Effector memory CD8-positive, alpha-beta T cell (primary cell): ENCODE measurements at places on chromosomes 6 and 20.

DNA sequence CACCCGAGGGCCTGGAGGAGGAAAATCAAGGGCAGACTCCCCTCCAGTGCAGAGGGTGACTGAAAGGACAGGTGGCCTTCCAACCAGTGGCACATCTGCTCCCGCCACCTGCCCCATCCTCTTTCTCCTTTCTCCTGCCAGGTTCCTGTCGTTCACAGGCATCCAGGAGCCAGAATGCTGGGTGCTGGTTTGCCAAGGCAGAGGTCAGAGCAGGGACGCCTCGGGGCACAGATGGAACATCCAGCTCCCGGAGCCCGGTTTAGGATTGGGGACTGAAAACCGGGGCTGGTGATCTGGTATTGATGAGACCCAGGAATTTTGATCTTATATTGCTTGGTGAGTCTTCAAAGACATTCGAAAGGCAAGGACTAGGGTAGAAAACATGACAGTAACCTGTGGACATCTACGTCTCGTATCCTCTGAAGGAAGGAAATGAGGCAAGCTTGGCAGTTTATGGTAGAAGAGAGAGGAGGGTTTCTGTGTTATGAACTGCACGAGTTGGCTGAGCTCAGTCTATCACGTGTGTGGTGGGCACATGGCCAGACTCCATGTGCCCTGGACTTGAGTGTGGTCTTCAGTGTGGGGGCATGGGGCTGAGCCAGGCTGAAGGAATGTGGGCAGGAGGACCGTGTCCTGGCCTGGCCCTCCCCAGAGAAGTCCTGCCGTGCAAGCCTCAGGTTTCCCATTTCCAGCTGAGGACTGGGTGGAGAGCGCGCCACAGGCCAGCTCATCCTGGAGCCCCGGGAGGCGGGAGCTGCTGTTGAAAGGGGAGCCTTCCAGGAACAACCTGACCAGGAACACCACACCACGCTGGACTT is 74.2 kb downstream of the IRF4 start:
- no peak for DNase-seq

DNA sequence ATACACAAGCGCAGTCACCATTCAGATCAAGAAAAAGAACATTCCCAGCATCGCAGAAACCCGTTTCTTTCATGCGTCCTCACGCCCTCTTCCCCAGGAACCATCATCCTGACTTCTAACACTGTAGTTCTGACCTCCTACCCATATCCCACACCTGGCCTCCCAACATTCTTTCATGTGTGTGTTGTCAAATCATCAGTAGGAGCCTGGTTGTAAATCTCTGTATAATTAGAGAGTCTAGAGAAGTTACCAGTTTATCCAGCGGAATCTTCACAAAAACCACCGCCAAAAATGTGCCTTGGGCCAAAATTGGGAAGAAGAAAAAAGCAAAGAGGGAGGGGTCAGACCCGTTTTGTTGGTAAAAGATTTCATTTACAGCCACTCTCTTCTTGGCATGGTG is 91.6 kb downstream of the RTN4IP1 start:
- no peak for DNase-seq

- no peak for DNase-seq
Observed at GRCh38 chr6:111743862-111744692, 129.2 kb downstream of the FYN start.

DNA sequence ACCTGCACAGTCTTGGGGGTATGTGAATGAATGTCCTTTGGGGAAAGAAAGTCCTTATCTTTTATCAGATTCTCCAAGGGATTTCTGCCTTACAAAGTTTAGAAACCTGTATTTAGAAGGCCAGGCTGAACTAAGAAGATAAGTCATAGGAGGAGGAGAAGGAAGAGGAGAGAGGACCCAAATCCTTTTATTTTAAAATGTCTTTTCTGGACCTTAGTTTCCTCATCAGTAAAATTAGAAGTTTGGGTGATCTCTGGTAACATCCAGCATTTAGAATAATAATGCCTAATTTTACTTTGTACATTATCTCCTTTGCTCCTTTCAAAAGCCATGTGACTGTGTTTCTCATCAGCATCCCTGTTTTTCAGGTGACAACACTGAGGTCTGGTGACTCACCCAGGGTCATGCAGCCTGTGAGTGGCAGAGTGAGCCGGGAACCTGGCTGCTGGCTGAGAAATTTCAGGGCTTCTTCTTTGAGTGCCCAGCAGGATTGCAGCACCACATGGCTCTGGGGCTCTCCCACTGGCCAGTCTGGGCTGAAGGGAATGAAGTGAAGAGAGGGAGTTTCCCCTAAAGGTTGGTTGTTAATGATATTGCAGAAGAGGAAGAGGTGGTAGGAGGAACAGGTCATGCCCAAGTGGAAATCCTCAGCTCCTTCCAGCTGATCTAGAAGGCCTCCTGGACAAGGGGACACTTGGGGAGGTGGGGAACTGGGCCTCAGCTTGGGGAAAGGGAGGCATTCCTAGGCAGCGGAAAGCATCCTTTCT is 34.0 kb downstream of the VEGFA start:
- DNase-seq, result no peak

DNA sequence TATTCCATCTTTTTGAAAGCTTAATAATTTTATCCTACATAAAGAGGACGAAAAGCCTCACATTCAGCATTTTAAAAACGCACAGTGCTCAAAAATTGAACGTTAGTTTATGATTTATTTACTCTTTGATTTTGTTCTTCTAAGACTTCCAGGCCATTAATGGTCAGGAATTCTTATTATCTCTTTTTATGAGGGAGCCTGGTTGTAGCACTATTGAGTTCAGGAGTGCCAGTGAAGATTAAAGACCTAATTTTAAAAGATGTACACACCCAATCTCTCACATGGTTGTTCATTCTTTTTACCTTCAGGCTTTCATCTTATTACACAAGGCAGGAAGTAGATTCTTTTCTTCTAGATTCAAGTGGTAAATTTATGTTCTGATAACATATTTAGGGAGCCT is 68.6 kb downstream of the HDDC2 start:
- DNase-seq, result no peak

- no peak for DNase-seq
Observed at GRCh38 chr20:16966276-16966880, 218.2 kb downstream of the OTOR start.

- DNase-seq, result no peak
Observed at GRCh38 chr20:45983279-45983743, 11.3 kb upstream of the ZNF335 start.

DNA sequence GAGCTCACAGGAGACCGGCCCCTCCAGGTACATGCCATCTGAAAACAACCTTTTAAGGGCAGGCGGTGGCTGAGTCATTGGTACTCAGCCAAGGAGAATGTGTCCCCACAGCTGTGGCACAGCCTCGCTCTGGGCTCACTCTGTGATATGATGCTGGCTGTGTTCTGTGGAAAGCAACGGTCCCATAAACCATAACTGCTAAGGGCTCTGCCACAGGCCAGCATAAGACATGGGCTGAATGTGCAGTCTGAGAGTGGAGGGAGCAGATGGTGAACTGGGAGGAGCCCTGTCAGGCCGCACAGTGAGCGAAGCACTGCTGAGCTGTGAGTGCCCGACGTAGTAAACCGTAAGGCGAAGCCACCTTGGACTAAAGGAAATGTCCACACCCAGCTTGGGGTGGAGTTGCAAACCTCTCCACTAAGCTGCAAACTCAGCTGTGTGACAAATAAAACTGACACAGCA is 375.8 kb downstream of the THBS2 start:
- DNase-seq, result peak; percentile 9

DNA sequence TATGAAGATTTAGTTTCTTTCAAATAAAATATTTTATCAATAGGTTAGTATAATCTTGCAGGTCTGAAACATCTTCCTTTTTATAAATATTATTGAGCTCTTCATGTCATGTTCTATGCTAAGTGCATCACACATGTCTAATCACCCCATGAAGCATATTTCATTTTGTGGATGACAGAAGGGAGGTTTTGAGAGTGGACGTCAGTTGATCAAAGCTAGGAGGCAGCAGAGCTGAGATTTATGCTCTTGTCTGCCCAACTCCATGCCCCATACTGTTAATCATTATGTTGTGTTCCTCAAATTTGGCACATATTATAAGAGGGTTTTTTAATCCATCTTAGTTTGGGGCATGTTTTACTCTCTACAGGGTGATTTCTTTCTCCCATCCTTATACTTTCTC is 22.7 kb downstream of the DSE start:
- no peak for DNase-seq

- DNase-seq, result no peak
Observed at GRCh38 chr6:192313-192664, 100.0 kb upstream of the DUSP22 start.

GRCh38 chr6:122787721-122788120 is 1.3 kb upstream of the SMPDL3A start:
- DNase-seq, result no peak

DNA sequence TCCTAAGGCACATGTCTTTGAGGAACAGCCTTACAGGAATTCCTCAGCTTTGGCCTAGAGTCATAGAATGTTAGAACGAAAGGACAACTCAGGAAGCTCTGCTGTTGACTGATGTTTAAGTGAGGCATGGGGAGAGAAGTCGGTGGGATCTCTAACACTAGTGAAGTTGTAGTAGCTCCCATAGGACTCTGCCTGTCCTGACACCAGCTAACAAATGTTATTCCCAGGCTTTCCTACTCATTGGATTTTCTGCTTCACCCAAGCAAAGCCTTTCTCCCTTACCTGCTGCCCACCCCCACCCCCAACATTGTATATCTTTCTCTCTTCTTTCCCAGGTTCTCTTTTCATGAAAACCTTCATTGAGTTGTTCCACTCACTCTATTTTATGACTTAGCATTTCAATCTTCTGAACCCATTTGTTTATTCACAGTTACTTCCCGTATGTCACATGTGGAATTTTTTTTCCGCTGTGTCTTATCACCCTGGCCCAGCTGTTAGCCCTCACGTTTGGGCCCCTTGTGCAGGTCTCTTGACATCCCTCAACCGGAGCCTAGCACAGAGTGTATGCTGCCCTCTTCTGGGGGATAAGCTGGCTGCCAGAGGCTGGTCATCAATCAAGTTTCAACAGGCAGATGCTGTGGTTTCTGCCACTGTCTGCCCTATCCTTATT is 39.2 kb upstream of the RNF8 start:
- DNase-seq, result no peak

GRCh38 chr20:11267762-11268335 is 594.0 kb upstream of the JAG1 start:
- no peak for DNase-seq

- no peak for DNase-seq
Observed at GRCh38 chr6:119323931-119324330, 25.6 kb downstream of the MAN1A1 start.

DNA sequence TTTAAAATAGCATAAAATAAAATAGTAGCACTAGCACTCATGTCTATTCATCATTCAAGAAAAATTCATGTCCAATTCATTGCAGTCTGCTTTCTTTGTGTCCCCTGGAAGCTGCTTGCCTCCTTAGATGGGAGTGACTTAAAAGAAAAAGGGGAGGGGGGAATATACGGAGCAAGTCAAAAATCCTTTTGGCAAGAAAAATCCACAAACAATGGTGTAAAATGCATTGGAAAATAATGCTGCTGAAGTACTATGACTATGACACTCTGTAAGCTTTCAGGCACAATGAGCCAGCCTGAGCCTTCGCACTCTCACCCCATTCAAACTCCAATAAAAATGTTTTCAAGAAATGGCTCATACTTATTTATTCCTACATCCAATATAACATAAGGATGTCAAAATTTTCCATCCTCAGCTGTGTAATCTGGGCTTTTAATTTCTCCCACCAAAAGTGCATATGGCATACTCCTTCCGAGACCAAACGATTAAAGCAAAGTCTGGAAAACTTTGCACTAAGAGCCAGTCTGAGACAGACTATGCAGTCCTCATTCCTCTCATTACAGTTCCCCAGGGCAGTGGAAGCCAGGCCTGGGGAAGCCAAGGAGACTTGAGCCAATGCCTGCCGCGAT is 790 bp downstream of the NEDD9 start:
- DNase-seq, result no peak

DNA sequence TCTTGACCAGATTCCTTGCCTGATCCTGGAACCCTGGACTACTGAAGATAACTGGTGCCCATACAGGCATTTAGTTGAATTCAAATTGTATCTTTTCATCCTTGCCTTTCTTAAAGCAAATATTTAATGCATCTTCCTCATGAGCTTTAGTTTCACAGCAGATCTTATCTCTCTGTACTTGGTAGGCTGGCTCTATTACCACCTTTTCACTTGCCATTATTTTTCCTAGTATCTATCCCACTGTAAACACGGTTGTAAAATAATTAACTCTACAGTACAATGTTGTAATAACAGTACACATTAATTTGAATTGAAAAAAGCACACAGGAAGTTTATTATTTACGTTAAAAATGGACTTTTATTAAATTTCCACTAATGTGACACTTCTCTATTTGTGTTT is 1286.9 kb downstream of the GRIK2 start:
- no peak for DNase-seq

- no peak for DNase-seq
Observed at GRCh38 chr6:11644601-11645000, 107.1 kb downstream of the TMEM170B start.

- no peak for DNase-seq
Observed at GRCh38 chr20:40393197-40394079, 295.6 kb downstream of the MAFB start.

DNA sequence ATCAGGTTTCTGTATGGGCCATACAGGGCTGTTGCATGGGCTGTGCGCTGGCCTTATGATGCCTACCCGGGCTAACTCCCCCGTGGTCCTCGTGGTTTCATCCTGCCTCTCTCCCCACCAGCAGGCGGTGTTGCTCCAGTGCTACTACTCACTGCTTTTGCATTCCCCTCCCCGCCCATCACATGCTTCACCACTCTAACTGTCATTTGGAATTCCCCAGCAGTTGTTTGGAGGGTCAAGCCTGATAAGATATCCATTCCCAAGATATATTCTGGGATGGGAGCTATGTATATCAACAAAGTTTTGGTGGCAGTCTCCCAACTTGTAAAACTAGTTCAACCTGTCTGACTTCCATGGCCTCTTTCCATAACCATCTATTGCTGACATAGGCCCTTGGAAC is 233.2 kb upstream of the SOX4 start:
- DNase-seq, result no peak

DNA sequence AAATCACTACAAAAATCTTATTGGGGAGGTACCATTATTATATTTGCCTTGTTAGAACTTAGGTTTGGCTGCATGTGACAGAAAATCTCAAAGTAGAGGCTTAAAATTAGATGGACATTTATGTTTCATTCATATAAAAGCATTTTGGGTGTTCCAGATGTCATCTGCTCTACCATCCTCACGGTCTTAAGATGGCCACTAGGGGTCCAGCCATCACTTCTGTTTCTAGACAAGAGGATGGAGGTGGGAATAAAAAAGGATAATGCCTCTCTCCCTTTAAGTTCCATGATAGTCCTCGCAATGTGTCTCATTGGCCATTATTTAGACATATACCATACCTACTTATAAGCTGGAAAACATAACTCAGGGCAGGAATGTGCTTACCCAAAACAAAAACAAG is 929.5 kb downstream of the KIF16B start:
- DNase-seq, result no peak

- DNase-seq, result no peak
Observed at GRCh38 chr6:23357185-23357766, 768.7 kb upstream of the NRSN1 start.

- no peak for DNase-seq
Observed at GRCh38 chr20:38208088-38208487, 43.0 kb upstream of the TGM2 start.

- no peak for DNase-seq
Observed at GRCh38 chr6:156175971-156176421, 601.2 kb upstream of the ARID1B start.

GRCh38 chr6:63904650-63905248 is 269.1 kb downstream of the PHF3 start:
- no peak for DNase-seq
